NCI-H2081 treated with DMSO at 0.1 percent for 48 hours (cell line): ENCODE measurements at places on chromosomes 1 and 21.

DNA sequence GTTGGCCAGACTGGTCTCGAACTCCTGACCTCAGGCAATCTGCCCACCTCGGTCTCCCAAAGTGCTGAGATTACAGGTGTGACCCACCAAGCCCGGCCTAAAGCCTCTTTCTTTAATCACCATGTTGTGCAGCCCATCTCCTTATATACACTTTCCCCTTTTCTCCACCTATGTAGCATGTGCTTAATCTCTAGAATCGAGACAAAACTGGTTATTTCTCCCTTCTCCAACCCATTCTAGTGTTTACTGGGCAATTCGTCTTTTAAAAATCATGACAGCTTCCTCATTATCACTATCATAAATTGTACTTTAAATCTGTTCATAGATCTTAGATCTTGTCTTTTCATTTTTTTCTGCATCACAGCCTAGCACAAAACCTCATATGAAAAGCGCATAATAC, 285.7 kb downstream of the PDE4B start:
- no peak for DNase-seq

GRCh38 chr1:235486321-235486720, 17.9 kb downstream of the B3GALNT2 start:
- no peak for DNase-seq

GRCh38 chr1:244735404-244735803, 82.5 kb downstream of the DESI2 start:
- DNase-seq, result no peak

DNA sequence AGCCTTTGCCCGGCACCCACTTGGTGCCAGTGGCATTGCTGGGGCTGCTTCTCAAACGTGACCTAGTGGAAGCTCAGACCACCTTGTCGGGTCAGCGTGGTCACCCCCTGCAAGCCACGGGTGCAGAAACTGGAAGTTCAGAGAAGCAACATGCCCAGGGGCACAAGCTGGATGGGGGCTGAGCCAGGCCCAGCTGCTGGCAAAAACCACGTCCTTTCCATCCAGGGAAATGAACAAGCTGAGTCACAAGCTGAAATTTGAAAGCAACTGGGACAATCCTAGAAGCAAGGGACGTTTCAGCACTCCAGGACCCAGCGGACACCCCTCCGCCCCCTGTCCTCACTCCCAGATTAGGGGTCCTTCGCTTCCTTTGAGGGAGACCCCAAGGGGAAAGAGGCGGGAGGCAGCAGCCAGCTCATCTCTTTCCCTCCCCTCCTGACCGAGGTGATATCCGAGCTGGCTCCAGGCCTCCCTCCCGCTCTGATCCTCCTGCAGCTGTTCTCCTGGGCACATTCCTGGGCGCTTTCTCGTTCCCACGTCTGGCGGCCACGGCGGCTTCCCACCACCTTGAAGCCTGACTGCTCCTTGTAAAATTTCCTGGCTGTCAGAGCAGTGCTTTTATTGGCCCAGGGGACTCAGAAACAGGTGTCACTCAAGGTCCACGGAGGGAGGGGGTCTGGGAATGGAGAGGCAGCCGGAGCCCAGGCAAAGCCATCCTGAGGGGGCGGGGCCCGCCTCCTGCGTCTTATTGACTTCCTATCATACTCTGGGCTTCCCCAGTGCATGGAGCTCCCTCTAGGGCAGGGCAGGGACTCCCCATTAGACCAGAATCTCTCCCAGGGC, 62.8 kb downstream of the PAX7 start:
- DNase-seq, result no peak

- no peak for DNase-seq
Observed at GRCh38 chr1:184193451-184193850, 141.9 kb downstream of the TSEN15 start.

DNA sequence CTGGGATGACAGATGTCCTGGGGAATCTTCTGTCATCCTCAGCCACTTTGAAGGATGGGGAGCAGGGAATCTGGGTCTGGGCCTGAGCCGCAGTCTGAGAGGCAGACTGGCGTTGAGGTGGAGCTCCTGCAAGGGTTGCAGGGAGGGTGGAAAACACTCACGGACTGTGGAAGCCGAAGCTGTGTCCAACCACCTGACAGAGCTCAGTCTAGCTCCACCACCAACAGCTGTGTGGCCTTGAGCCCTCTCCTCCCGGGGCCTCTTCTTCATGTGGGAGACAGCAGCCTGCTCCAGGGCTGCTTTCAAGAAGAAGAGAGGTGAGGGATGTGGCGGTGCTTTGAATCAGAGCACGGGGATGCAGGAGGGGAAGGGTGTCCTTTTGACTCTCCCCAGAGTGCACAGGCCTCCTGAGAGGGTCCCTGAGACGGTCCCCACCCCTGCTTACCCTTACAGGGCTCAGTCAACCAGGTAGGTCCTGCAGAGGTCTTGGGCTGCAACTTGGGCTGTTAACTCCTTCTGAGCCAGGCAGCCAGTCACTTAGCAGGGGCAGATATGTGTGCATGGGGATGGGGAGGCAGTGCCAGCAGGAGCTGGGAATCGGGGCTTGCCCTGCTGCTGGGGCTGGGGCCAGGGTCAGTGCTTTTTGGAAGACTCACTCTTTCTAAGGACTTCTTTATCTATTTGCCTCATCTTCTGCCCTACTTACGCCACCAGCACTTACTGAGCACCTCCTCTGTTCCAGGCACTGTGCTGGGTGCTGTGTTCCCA, 216.3 kb downstream of the PTPRU start:
- no peak for DNase-seq

GRCh38 chr1:99315305-99315704, 51.0 kb downstream of the PLPPR4 start:
- DNase-seq, result no peak

GRCh38 chr1:206128196-206128595, 11.0 kb upstream of the AVPR1B start:
- DNase-seq, result no peak

- no peak for DNase-seq
Observed at GRCh38 chr1:231952154-231952553, 325.6 kb downstream of the DISC1 start.

DNA sequence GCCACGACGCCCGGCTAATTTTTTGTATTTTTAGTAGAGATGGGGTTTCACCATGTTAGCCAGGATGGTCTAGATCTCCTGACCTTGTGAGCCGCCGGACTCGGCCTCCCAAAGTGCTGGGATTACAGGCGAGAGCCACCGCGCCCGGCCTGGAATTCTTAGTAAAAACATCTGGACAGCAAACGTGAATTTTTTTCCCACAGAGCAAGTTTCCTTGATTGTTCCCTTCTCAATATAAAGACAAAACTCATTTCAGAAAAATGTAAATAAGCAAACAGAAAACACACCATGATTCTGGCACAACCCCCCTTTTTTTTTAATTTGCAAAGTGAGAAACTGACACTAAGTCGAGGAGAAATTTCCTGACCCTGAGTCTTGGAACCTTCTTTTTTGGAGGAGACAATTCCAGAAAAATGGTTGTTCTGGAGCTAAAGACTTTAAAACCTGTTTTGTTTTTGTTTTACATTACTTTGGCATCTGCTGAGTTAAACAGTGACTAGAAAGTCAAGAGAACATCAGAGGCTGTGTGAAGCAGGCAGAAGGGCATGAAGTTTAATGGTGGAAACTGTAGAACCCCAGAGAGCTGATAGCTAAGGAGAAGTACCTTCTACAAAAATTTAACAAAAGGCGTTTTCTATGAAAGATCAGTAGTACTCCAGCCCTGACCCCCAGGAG, 10.3 kb upstream of the HMGCS2 start:
- no peak for DNase-seq

- no peak for DNase-seq
Observed at GRCh38 chr1:150320667-150320978, 710 bp upstream of the PRPF3 start.

DNA sequence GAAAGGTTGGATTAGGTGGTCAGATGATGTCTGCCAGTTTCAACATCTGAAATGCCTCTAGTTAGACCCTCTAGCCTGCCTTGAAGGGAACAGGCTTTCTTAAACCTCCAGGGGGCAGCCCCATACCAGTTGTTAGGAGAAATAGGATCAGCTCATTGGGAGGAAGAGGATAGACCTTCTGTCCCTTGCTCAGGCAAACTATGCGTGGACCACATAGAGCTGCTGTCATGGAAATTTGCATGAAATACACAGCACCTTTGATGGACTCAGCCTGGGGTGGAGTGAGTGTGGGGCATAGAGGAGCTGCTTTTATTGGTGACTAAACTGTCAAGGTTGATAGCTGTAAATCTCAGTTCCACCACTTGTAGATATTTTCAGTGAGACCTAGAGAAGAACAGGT, 38.4 kb upstream of the SPAG17 start:
- no peak for DNase-seq

DNA sequence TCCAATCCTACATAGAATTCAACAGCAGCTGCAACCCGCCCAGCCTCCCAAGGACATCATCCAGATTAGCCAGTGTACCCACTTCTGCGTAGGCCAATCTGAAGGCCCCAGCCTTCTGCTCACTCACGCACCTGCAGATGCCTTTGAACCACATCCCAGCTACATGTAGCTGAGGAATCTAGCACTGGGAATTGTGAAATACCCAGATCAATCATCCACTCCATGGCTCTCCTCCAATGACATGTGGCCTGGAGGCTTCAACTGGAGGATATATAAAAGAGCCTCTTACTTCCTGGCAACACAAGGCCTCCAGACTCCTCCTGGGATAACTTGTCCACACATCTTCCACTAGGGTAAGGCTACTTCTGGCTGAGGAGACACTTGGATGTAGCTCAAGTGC, at the start of gene LCE6A:
LCE6A (plus strand) TSS at position 301 of the 400 bp plus-strand sequence. CDS start 665 bp downstream, outside the sequence.
- DNase-seq, result no peak

GRCh38 chr1:55021942-55022546, 17.3 kb upstream of the PCSK9 start:
- DNase-seq, result peak; percentile 67

- DNase-seq, result no peak
Observed at GRCh38 chr1:108142773-108143394, 57.3 kb downstream of the SLC25A24 start.

DNA sequence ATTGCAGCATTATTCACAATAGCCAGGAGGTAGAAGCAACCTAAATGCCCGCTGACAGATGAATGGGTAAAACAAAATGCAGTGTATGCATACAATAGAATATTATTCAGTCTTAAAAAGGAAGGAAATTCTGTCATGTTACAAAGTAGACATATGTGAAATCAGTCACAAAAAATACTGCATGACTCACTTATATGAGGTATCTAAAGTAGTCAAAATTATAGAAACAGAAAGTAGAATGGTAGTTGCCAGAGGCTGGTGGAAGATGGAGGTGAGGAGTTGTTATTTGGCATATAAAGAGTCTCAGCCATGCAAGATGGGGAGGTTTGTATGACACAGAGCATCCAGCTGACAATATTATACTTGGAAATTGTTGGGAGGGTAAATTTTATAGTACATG, 43.0 kb upstream of the EGLN1 start:
- DNase-seq, result no peak

DNA sequence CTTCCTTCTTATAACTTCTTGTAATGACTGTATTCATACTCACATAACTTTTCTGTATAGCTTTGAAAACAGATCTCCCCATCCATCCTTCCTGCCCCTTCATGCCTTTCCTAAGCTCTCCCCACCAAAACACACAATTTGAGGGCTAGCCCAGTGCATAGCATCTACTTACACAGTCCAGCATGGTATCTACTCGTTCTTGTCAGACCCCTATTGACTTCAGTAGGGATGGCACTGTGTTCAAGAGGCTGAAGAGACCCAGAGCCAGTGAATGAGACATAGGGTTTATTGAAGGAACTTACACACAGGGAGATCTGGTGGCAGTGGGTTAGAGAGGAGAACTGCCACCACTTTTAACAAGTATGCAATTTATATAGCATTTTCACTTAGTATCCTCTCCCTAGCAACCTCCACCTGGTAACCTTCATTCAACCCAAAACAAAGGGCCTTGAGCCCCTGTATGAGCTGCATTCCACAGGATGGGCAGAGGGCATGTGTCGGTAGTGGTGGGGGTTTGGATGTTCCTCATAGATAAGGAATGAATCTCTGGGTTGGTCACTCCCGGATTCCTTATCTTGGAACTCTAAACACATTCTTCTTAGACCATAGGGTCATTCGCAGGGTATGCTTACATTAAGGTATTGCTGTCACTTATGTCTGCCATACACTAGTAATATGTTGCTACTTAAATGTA, 64.9 kb upstream of the GNG12 start:
- DNase-seq, result no peak

DNA sequence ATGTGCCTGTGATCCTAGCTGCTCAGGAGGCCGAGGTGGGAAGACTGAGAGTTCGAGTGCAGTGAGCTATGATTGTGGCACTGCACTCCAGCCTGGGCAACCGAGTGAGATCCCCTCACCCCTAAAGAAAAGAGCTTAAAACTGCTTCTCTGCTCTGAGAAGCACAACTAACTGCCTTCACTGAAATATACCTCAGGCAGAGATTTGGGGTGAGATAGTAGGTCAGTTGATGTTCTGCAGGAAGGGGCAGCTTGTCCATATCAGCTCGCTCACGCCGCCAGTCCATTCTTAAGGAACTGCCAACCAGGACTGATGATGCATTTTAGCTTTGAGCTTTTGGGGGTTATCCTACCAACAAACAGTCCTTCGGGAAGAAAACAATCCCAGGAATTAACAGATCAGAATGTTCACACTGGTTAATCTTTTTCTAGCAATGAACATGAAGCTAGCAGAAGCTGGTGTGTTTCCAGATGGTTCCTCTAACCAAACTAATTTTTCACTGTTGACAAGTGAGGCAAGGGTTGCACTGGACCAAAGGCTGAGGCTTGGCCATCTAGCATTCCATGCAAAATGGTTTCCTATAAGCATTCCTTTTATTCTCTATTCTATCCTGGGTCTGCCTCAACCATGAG, 31.6 kb downstream of the LHX4 start:
- no peak for DNase-seq

DNA sequence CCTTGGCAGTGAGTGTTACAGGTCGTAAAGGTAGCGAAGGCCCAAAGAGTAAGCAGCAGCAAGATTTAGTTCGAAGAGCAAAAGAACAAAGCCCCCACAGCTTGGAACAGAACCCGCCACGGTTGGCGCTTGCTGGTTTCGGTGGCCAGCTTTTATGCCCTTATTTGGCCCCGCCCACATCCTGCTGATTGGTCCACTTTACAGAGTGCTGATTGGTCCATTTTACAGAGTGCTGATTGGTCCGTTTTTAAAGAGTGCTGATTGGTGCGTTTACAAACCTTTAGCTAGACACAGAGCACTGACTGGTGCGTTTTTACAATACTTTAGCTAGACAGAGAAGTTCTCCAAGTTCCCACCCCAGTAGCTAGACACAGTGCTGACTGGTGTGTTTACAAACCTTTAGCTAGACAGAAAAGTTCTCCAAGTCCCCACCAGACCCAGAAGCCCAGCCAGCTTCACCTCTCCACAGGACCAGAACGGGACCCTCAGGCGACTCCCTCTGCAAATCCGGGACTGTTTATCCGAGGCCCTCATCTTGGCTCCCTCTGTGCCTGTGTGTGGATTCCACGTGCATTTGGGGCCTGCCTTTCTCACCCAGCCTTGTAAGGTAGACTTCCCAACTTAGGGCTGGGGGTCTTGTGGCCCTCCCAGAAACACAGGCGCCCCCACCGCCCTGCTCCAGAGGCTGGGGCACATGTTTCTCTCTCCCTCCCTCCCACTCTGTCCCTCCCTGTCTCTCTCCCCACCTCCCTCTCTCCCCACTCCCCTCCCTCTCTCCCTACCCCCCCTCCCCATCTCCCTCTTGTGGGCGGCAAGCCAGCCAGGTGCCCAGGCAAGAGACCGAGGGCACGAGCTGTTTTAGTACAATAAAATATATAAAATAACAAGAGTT, 12.6 kb downstream of the FTCD start:
- no peak for DNase-seq

- no peak for DNase-seq
Observed at GRCh38 chr1:10001016-10001665, 4.1 kb downstream of the RBP7 start.
